Pons (tissue), 1 donor: ENCODE measurements at places on chromosomes 3 and 15.

DNA sequence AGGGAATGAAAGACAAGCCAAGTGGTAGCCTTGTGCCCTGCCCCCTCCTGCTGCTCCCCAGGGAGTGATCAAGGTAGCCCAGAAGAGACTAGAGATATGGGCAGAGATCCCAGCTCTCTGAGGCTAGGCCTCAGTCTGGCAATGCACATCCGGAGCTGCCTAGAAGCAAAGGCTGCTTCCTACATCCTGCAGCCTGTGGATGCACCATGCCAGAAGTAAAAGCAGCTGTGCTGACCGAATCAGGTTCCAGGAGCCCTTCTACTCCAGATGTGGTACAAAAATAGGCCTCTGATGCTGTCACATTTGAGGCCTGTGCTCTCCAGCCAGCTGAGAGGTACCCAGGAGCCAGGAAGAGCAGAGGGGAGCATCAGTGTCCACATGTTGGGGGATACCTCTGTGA, 16.0 kb downstream of the TRAIP start:
- DNase-seq = no peak

- no peak for DNase-seq
Measured at GRCh38 chr3:16945330-16945729, 60.6 kb downstream of the PLCL2 start.

DNA sequence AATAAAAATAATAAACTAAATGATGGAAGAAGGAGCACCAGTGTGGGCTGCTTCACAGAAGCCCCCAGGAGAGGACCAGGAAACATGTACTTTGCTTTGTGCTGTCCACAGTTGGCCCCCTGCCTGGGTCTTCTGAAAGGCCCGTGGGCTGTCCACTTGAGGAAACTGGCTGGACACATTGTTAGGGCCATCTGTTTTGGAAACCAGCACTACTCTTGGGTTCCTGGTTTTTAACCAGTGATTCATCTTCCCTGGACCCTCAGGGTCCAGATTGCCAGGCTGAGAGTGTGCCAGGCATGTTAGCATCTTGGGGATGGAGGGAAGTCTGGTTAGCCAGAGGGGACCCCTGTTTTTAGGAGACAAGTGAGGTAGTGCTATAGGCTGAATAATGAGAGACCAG, 297.2 kb upstream of the C2CD4B start:
- no peak for DNase-seq

DNA sequence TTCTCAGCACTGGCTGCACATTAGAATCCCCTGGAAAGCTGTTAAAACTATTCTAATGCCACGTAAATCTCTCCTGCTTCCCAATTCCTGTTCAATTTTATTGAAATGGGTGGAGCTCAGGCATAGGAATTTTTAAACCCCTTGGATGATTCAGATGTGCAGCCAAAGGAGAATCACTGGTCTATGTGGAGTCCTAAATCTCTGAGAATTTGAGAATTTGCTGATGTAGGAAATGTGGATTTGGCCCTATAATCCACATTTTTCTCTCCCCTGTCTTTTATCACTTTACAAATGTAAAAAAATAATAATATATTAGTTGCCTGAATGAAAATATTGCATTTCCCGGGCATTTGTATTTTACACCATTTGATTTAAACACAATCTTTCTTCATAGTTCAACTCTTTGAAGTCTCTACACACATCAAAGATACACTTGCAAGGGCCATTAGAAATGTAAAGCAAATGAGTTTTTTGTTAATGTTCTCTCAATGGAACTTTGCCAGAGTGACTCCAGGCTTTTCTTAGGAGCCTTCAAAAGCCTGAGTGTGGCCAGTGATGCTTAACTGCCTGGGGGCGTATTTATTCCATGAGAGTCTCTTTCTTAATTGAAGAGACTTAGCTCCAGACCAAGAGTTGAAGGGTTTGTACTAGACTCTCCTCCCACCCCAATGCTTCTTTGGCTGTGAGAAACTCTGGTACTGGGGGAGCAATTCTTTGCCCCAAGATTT, 48.8 kb upstream of the PTX3 start:
- DNase-seq = no peak

DNA sequence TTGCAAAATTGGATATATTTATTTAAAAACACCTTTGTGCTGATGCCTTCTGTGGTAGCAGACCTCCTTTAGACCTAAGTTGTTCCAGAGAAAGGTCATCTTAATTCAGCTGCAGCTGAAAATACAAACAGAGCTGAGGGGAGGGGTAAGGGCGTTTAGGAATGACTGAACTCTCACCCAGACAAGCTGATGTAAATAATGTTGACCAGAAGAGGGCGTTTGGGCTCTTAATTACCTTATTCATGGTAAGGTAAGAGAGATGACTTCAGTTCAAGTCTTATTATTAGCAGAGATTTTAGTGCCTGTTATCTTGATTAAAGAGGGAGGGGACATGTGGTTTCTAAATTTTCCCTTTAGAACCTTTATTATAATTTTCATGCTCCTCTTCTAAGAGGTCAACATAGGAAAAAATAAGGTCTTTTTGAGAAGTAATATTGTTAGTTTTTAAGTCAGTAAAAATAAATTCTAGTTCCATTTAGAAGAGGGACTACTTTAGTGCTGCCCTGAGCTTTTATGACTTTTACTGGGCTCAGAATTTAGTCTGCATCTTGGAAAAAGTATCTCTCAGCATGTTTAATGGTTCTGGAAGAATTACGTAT, 46.3 kb downstream of the GPR171 start:
- peak; percentile 56 for DNase-seq

DNA sequence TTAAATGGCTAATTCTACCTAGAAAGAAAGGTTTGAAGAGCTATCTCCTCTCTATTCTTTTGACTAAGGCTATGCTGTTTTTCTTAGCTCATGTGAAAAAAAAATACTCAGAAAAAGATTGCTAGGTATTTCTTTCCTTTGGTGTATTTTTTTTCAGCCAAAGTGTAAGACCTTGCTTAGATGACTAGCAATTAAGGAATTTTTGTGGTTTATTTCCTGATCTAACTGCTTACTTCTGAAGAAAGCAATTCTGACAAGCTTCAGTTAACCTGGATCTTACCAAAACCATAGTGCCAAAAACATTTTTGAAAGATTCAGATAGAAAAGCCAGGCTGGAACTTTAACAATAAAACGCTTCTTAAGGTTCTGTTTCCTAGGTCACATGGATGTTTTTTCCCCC, 315.6 kb downstream of the SOX2 start:
- DNase-seq = no peak

- no peak for DNase-seq
Measured at GRCh38 chr15:58705105-58705504, 44.4 kb downstream of the ADAM10 start.

- DNase-seq = no peak
Measured at GRCh38 chr3:14601692-14602005, 49.9 kb upstream of the CCDC174 start.

GRCh38 chr3:47250309-47251060, 32.1 kb downstream of the KIF9 start:
- DNase-seq = peak; percentile 52

GRCh38 chr3:30608598-30608947, 2.2 kb downstream of the TGFBR2 start:
- DNase-seq = no peak

DNA sequence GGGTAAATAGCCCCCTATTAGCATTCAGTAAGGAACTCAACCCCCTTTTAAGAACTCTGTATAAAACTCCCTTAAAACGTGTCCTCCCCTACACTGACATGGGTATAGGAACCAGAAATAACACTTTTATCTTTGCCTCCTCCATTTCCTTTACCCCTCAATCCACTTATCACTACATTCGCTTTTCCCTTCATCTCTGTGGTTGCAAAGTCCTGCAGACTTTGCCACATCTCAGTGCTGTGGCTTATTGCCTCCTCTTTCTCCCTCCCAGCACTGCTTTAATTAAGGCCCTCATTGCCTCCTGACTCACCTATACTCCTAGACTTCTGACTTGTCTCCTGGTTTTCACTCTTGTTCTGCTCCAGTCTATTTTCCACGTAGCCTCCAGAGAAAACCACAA, 94.3 kb upstream of the GADL1 start:
- DNase-seq = no peak

GRCh38 chr3:196559826-196560225, 8.5 kb downstream of the WDR53 start:
- no peak for DNase-seq

DNA sequence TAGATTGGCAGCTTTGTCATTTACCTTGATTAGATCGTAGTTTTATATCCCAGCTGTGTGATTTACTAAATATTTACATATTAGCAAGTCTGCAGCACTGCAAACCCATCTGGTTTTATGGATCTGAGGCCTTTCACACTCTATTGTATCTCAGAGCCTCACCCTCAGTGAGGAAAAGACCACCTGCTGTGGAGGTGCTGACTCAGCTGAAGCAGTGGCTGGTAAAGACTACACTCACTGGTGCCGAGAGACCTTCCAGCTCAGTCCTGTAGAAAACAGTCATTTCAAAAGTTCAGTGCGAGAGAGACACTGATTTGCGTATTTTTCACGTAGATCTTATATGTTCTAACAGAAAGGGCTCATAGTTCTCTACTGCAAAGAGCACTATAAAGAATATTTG, 307.8 kb upstream of the TPM1 start:
- no peak for DNase-seq
